ENCODE measurements at places on chromosomes 7 and 10.
A peak's percentile ranks its signal among the peaks of the same experiment; 100 is the strongest.

GRCh38 chr10:5343979-5344378 lies 20.8 kb upstream of the UCN3 start:
- DNase-seq = no peak

DNA sequence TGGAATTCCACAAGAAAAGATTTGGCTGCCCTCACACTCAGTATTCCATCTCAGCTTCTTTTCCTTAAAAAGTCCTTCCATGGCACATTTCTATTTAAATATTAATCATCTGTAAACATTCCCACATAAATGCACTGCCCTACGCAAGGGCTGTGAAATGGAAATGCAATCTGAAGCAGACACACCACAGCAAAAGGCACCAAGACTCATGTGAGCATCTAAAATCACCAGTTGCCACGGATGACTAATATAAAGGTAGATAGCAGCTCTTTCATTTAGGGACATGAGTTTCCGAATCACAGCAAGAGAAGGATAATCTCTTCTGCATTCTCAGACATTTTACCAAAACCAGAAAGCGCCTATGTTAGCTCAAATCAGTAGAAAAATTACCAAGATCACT lies 31.6 kb downstream of the COA1 start:
- DNase-seq = no peak

- DNase-seq = no peak
These were observed 14.4 kb downstream of the MRPL32 start for GRCh38 chr7:42946627-42946950.

DNA sequence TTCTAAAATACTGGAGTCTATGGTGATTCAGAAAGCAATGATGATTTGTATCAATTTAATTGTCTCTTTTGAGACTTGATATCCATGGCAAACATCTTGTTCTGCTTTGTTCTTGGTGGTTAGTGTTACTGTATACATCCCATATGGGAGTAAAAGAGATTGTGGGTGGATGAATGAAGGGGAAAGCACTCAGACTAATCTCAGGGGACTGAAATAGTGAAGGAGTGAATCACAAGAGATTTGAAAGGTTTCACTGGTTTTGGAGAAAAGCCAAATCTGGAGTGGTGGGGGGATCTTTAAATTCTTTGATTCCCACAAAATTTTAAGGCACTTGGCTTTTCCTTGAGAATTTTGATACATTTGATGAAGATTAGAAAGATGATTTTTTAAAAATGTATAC lies 369.4 kb downstream of the INHBA start:
- no peak for DNase-seq

- peak; percentile 76 for DNase-seq
These were observed 178.6 kb upstream of the INHBA start for GRCh38 chr7:41881331-41882130.

GRCh38 chr10:43200538-43201390 lies 62.5 kb downstream of the CSGALNACT2 start:
- DNase-seq = no peak

DNA sequence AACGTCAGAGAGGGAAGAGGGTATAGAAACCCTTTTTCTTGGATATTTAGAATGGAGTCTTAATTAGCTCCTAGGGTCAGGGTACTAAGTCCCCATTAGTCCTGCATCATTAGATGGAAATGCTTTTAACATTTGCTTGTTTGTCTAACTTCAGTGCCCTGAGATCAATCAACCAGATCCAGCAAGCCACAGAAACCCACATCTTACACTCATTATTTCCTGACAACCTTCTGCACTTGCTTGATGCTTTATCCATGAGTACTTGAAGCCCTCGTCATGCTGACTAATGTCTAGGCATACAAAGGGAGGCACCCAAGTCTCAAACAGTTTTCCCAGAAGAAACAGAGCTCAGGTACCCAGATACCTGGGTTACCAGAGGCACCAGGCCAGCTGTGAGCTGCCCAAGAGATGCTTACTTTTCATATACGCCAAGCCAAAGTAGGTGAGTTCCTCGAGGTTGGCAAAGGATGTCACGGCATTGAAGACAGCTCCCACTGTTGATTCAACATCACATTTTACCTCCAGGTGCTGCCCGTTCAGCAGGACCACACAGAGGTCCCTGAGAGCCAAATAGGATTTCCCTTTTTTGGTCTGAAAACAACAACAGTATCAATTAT lies 42.7 kb downstream of the FRMPD2 start:
- no peak for DNase-seq

GRCh38 chr7:36860681-36861080 lies 136.4 kb upstream of the AOAH start:
- no peak for DNase-seq

DNA sequence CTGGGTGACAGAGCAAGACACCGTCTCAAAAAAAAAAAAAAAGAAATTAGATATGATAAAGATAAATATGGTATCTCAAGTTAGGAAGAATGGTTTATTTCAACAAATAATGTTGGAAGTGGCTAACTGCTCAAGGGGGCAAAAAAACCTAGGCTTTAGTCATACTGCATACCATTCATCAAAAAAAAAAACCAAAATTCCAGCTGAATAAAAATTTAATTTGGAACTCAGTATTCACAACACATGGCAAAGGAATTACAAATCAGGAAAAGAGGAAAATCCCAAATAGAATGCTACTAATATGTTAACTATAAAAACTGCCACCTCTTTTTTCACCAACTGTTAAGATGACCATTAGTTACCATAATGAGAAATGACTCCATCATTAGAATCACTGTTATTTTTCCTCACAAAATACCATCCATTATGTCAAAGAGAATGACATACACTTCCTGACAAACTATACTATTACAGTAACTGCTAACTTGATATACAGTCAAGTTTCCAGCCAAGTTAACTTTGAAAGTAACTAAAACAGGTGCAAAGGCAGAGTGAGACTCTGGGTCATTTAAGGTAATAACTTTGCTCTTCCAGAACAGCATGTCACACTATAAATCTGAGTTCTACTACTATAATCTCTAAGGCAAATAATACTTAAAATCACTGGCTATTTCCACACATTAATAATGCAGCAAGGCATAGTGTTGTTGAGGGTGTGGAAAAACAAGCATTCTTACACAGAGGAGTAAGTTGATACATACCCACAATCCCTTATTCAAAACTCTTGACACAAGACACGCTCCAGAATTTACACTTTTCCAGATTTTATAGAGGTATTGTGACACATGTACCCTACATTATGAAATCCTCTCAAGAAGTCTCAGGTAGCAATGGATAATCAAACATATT lies 10.2 kb downstream of the KBTBD2 start:
- no peak for DNase-seq

DNA sequence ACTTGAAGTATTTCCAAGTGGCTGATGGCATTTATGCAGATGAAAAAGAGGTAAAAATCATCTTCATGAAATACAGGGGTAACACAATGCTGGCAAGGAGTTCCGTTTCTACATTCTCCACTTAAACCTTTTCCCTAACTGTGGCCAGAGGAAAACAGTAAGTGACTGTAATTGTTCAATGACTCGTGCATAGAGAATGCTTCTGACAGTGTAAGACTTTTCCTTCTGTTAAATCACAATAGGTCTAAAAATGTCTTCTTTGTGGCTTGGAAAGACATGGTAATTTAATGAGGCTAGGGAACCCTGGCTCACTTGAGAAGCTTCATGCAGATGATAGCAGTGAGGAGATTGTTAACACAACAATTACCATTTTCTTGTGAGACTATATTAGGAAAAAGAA lies 50.3 kb upstream of the RSU1 start:
- DNase-seq = no peak

GRCh38 chr7:17912536-17913235 lies 27.6 kb downstream of the SNX13 start:
- no peak for DNase-seq

GRCh38 chr10:91367558-91367957 lies 42.6 kb upstream of the HECTD2 start:
- no peak for DNase-seq

GRCh38 chr10:43866712-43867111 lies 218.0 kb upstream of the ZNF32 start:
- DNase-seq = no peak

- DNase-seq = no peak
These were observed 15.0 kb downstream of the KAT6B start for GRCh38 chr10:74841265-74841973.

GRCh38 chr7:41637049-41637448 lies 65.8 kb downstream of the INHBA start:
- no peak for DNase-seq

- no peak for DNase-seq
These were observed 15.6 kb downstream of the SMURF1 start for GRCh38 chr7:99128076-99128950.

DNA sequence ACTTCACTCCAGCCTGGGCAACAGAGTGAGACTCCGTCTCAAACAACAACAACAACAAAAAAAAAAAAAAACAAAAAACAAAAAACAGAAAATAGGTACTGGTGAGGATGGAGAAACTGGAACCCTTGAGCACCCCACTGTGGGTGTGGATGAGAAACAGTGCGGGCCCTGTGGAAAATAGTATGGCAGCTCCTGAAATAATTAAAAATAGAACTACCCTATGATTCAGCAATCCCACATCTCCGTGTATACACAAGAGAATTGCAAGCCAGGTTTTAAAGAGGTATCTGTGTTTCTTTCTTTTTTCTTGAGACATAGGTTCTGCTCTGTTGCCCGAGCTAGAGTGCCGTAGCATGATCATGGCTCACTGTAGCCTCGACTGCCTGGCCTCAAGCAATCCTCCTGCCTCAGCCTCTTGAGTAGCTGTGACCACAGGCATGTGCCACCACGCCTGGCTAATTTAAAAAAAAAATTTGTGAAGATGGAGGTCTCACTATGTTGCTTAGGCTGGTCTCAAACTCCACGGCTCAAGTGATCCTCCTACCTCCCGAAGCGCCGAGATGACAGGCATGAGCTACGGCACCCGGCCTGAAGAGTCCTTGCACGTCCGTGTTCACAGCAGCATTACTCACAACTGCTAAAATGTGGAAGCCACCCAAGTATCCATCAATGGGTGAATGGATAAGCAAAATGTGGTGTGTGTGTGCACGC lies 39.5 kb downstream of the EBF3 start:
- DNase-seq = no peak

DNA sequence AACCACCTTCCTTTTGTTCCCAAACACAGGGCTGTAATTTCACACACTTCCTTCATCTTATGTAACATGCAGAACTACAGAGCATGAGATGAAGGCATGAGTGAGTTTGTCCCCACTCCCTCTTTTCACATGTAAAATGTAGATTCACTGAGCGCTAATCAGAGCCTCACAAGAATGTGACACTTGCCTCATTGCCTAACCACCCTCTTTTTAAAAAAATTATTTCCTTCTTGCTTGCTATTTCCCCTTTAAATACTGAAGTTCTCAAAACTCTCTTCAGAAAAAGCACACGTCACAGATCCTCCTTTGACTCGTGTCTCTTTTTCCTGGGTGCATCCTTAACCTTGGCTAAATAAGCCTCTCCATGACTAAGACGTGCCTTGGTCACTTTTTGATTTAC lies 121.2 kb upstream of the TARP start:
- DNase-seq = no peak

GRCh38 chr10:1809139-1809741 lies 71.9 kb upstream of the ADARB2 start:
- no peak for DNase-seq

- no peak for DNase-seq
These were observed 1.9 kb upstream of the MALRD1 start for GRCh38 chr10:19046679-19047078.

GRCh38 chr10:117014835-117015234 lies 9.8 kb upstream of the SHTN1 start:
- DNase-seq = no peak

DNA sequence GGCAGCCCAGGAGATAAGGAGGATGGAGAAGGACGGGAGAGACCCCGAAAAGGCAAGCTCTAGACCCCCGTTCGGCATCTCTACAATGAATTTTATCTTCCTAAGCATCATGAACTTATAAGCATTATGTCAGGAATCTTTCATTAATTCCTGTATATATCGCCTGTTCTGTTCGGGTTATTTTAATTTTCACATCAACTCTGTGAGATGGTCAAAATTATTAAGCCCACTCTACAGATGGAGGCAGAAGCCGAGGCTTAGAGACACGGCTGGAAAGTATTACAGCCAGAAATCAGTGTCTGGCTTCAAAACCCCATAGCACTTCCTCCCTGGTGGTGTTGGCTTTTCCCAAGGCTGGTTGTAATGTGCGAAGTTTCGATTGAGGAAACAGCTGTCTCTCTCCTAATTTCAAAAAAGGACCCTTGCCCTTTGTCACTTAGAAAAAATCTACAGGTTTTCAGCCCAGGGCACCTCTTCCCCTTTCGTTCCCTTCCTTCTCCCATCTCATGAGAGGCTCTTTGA lies 1.5 kb upstream of the GRM8 start:
- no peak for DNase-seq

- DNase-seq = no peak
These were observed 21.9 kb downstream of the DNAJB6 start for GRCh38 chr7:157358753-157359096.

GRCh38 chr10:129631870-129632623 lies 165.0 kb downstream of the MGMT start:
- no peak for DNase-seq

GRCh38 chr10:37856881-37857286 lies 526 bp downstream of the ZNF248 start:
- peak; percentile 3 for DNase-seq

GRCh38 chr10:63627881-63628296 lies 106.7 kb downstream of the REEP3 start:
- DNase-seq = no peak

DNA sequence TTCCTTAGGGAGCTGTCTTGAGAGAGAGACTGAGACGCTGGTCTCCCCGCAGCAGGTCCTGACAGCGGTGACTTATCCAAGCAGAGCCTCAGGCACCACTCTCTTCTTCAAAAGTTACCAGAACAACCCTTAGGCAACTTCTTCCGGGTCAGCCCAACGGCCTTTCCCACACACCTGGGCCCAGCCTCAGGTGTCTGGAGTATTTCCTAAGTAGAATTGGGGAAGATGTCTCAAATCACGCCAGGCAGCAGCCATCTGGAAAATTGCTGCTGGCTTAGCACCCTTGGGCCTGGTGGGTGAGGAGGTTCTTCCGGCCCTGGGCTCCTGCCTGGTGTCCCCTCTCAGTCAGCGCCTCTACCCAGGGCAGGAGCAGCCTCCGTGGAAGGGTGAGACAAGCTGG lies 80.4 kb upstream of the ANLN start:
- DNase-seq = no peak

GRCh38 chr7:37484426-37485073 lies 35.9 kb upstream of the ELMO1 start:
- DNase-seq = no peak

DNA sequence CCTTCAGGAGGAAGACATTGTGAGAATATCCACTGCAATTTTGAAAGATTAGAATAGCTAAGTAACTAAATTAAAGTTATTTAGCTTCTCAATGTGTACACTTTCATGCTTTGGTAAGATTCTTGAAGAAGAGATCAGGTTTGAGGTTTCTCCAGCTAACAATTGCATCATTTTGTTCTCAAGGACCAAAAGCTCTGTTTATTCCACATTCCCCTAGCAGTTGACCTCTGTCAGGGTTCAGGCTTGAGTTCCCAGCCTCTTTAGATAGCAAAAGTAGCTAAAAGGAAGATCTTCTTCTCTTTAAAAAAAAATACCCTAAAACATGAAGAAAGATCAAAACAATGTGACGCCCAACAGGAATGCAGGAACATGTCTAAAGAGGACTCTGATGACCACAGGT lies 179.4 kb upstream of the IGFBP3 start:
- DNase-seq = no peak

Data from stimulated activated CD8-positive, alpha-beta memory T cell treated with anti-CD3 and anti-CD28 coated beads, Interleukin-7, amount 100 ng/mL, for 4 hours (primary cell).